Pancreas (tissue), 10 donors: ENCODE measurements at places on chromosomes 12 and 14. TPM values are rescaled to one million over a fixed set of nuclear protein-coding genes. Genes with fewer than 3 reads are reported as not detected.

Gene CEP128
- 2.8 TPM for total RNA-seq

DNA sequence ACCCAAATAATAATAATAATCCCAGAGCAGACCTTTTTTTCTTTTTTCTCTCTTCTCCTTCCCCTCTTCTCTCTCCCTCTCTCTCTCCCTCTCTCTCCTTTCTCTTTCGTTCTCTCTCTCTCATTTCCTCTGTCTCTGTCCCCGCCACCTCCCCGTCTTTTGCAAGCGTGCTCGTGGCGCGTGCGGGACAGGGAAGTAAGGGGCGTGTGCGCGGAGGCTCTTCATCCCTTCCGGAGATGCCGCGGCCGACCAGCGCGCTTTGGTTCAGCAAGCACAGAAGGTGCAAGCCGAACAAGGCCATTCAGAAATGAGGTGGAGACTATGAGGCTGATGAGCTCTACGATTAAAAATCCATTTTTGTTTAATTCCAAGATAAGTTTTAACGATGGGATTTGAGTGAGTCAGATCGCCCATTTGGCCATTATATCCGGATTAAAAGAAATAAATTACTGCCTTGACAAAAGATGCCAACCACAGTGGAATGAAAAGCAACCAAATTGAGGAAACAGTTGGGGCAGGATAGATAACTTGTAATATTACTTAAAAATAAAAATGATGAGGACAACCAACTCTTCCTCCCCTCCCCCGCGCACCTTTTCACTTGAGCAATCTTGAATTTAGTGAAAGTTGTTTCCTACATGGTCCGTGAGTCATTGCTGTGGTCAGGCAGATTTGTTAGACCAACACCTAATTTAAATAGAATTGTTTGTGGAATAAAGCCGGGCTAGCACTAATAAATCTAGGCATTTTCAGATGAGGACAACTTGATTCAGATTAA, 1.2 kb upstream of the AMIGO2 start:
- no peaks in the 10 kb centered on the region for H3K36me3 ChIP-seq
- no peaks in the 10 kb centered on the region for H3K27me3 ChIP-seq
- H3K4me1 ChIP-seq = no peaks in the 10 kb centered on the region
- H3K4me3 ChIP-seq = peak overlapping the region; percentile 55
- peak overlapping the region; percentile 81 for H3K27ac ChIP-seq
- peak; percentile 55 for DNase-seq

DNA sequence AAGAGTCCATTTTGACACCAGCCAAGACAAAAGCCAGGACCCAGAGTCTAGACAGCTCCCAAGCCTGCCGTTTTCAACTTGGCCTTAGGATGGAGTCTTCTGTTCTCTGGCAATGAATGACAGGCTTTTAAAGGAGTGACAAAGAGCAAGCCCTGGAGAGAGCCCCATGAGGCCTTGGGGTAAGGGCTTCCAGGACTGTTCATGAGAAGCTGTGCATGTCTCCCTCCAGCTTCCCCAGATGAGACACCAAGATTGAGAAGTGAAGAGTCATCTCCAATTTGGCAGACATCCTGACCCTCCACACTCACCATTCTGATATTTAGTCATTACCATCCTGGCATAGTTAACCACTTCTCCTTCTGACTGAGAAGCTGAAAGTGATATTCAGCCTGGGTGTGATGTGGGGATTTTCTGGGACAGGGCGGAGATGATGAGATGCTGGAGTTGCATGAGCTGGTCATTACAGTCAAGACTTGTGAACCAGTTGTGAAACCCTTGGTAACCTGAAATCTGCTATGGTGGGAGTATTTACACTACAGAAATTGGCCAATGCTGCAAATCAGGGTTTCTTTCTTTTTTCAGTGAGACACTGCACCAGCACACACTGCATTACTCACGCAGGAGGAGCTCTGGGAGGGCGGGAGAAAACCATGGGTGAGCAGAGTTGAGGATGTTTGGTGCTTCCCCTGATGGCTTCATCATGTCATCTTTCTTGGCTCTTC, 77.8 kb downstream of the VCPKMT start:
- no peak overlapping the region for H3K4me3 ChIP-seq
- H3K27me3 ChIP-seq = no peaks in the 10 kb centered on the region
- no peak for DNase-seq
- peaks cover under 1% of the 10 kb centered on the region for H3K4me1 ChIP-seq

GRCh38 chr12:98403936-98404335, 111.5 kb upstream of the TMPO start:
- H3K36me3 ChIP-seq = no peaks in the 10 kb centered on the region
- H3K4me1 ChIP-seq = no peaks in the 10 kb centered on the region
- H3K27me3 ChIP-seq = no peaks in the 10 kb centered on the region
- no peak overlapping the region for H3K27ac ChIP-seq
- H3K4me3 ChIP-seq = no peak overlapping the region
